ENCODE measurements at places on chromosomes 7 and 10.

DNA sequence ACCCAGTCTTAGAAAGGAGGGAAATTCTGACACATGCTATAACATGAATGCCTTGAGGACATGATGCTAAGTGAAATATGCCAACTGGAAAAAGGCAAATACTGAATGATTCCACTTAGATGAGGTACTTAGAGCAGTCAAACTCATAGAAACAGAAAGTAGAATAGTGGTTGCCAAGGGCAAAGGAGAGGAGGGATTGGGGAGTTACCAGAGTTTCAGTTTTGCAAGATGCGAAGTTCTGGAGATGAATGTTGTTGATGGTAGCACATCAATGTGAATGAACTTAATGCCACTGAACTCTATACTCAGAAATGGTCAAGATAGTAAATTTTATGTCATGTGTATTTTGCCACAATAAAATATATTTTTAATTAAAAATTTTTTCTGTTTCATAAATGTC, 38.9 kb downstream of the DRGX start:
- no peak for DNase-seq

GRCh38 chr7:38169847-38170246, 8.2 kb upstream of the STARD3NL start:
- no peak for DNase-seq

- no peak for DNase-seq
Observed at GRCh38 chr10:8229153-8229552, 174.7 kb downstream of the GATA3 start.

DNA sequence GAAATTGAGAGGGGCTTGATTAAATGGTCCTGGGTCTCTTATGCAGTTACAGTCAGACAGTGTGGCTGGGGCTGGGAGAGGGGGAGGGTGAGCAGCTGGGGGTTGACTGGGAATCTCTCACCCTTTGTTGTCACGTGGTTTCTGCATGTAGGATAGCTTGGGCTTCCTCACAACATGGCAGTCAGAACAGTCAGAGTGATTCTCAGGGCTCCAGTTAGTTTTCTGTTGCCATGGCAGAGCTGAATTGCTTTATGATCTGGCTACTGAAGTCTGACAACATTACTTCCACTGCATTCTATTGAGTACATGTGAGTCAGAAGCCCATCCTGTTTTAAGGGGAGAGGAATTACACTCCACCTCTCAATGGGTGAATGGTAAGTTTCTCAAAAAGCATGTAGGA, 102.7 kb downstream of the WDR11 start:
- no peak for DNase-seq

DNA sequence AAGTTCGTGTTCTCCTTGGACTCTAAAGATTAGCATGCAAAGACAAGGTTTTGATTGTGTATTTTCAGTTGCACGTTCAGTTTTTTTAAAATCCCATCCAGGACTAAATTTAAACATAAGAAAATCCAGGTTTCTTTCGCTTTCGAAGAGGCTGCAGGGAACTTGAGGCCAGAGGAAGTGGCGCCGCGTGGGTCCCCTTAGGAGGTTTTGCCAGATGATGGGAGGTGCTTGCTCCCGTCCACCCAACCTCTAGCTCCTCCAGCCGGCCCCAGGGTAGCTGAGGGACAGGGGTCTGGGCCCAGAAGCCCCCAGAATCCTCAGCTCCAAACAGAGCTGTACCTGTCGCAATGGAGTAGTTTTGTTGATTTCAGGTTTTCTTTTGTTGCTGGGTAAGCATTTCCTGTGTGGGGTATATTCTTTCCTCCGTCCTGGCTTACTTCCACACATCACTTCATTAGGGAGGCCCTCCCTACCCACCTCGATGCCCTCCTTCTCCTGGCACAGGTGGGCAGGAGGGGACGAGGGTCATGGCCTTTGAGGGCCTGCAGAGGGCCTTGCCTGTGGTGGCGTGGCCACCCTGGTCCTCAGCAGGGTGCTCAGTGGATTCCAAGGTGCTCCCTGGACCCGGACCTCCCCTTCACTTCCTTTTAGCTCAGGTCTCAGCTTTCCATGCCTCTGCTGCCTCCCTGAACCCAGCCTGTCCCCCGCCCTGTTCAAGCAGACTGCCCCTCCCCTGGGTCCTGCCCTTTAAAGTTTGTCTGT, 32.6 kb downstream of the LHPP start:
- peak; percentile 51 for DNase-seq

DNA sequence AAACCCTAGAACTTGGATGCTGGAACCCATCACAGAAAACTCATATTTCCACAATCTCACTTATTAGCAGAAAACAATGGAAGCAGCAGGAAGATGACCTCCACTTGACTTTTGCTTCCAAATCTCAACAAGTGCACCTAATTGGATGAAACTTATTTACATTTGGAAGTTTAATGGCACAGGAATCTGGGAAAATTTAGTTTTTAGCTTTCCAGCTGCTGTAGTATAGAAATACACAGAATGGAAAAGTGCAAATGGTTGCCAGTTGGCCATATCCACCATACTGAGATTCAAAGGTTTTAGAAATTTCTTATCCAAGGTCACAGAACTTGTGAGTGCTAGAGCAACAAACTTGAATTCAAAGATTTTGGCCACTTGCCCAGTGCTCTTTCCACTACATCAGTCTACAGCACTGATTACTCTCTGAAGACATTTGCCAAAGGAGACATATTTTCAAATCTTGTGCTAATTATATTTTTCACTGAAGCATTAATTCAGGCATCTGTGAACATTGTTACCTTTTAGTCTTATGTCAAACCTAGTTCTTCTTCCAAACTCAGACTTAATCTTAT, 9.3 kb upstream of the AHR start:
- DNase-seq = no peak

- no peak for DNase-seq
Observed at GRCh38 chr10:107847620-107848019, 683.1 kb upstream of the SORCS1 start.

DNA sequence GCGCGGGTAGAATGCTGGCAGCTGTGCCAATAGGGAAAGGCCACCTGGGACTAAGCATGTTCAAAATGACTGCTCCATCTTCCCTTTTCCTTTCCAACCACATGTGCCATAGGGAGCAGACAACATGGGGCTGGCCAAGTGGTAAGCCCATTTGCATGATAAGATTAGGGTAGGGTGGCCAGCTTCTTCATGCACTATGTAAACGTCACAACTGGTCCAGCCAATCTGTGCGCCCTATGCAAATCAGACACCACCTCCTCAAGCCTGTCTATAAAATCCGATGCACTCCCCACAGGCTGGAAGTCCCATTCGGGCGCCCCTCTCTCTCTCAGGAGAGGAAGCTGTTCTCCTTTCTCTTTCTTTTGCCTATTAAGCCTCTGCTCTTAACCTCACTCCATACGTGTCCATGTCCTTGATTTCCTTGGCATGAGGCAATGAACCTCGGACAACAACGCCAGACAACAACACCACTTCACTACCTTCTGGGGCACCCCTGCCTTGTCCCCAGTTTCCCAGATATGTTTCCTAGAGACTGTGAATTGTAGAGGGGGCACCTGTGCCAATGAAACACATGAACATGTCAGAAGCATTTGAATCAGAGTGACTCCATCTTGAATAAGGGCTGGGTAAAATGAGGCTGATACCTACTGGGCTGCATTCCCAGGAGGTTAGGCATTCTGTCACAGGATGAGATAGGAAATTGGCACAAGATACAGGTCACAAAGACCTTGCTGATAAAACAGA, 19.1 kb upstream of the EXOC6 start:
- no peak for DNase-seq

GRCh38 chr10:31207636-31208035, 111.4 kb upstream of the ZEB1 start:
- DNase-seq = no peak

GRCh38 chr7:108455998-108456677, at the start of gene NRCAM:
Gene NRCAM, minus strand, starts transcription at chr7:108456436. Its CDS starts 216,372 bp downstream, at chr7:108240064.
- DNase-seq = peak; percentile 87

Data from GM13977 (cell line).